ENCODE measurements at places on chromosomes 4 and X. TPM values are rescaled to one million over a fixed set of nuclear protein-coding genes. Genes with fewer than 3 reads are reported as not detected.

DNA sequence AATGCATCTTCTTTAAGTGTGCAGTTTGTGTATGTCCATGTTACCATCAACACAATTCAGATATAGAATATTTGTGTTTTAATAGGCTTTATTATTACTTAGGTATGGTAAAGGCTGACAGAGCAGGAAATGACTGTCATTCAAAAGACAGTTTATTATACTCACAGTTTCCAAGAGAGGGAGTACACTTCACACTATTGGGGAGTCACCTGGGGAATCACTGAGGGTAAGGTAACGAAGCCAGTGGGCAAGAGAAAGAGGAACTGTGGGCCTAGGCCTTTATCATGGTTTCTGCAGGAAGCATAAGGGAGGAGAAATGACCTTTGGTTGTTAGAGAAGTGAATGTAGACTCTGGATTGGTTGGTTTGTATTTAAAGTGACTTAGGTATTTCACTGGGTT is 235.1 kb upstream of the HCCS start:
- no peak for DNase-seq

DNA sequence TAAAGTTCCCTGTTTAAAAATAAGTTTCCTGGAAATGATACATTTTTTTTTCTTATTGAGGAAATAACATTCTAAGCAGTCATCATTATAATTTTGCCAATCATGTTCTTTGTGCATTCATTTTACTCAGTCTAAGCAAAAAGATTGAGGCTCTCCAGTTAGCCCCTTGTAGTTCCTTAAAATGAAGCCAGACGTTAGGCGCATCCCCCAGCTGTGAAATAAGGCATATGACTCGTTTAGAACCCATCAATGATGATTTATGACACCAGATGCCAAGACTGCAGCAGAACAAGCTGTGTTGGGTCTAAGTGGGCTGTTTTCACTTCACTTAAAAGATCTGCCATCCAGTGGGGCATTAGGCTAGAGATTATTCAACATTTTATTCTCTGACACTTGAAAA is 17.0 kb downstream of the PDGFC start:
- DNase-seq, result no peak

DNA sequence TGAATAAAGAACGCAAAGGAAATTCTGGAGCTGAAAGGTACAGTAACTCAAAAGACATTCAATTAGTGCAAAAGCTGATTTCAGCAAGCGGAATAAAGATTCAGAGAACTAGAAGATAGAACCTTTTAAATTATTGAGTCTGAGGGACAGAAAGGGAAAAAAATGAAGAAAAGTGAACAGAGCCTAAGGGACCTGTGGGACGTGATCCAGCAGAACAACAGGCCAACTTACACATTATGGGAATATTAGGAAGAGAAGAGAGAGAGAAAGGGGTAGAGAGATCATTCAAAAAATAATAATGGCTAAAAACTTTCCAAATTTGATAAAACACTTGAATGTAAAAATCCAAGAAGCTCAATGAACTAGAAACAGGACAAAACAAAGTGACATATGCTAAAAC is 17.5 kb upstream of the GPRASP2 start:
- no peak for DNase-seq

GRCh38 chr4:73152893-73153292 is 83.4 kb upstream of the COX18 start:
- DNase-seq, result no peak

DNA sequence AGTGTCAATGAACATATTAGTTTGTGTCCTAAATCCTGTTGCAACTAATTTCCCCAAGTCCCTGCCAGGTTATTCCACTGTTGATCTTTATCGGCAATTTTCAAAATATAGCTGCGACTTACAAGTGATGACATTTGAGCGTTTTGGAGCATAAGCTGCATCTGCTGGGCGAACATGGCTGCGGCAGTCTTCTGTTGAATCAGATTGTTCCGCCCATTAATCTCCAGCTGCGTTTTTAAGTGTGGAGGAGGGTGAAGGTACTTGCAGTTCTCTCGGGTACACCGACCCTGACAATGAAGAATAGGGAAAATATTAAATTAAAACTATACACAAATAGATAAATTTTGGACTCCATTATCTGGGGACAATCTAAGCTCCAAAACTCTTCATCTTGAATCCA is 82.7 kb downstream of the MBNL3 start:
- DNase-seq, result no peak

DNA sequence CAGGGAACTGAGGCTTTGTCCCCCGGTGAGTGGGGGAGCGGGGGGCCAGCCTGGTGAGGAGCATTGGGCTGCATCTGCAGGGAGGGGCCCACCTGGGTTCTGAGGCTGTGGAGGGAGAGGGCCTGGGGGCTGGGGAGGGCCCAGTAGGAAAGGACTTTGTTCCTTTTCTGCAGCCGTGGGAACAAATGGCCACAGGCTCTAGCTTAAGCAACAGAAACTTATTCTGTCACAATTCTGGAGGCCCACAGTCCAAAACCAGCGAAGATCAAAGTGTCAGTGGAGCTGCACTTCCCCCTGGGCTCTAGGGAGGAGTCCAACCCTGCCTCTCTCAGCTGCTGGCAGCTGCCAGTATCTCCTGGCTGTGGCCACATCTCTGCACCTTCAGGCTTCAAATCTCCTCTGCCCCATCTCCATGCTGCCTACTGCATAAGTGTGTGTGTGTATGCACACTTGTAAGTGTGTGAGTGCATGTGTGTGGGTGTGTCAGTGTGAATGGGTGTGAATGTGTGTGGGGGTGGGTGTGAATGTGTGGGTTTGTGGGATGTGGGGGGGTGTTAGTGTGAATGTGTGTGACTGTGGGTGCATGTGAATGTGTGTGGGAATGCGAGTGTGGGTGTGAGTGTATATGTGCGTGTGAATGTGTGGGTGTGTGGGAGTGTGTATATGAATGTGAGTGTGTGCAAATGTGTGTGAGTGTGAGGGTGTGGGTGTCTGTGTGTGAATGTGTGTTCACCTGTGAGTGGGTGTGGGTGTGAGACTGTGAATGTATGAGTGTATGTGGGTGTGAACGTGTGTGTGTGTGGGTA is 204.5 kb upstream of the PSAPL1 start:
- DNase-seq, result no peak

DNA sequence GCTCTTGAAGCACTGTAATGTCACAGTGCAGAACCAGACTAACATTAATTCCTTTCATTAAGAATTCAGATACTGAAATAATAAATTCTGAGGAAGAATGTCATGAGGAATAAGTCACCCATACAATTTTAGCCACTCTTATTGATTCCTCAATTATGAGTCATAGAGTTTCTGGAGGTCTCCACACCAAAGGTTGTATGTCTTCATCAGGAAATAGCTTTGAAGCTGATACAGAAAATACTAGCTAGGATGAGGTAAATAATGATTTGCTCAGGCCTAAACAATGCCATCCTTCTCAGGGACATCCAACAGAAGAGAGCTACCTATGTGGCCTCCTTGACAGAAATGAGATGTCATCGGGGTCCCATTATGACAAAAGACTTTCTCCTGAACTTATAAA is 238.8 kb downstream of the OR13H1 start:
- no peak for DNase-seq

GRCh38 chr4:98318521-98318920 is 57.3 kb downstream of the RAP1GDS1 start:
- DNase-seq, result no peak

CLDN2 gene
- total RNA-seq, result not detected

DNA sequence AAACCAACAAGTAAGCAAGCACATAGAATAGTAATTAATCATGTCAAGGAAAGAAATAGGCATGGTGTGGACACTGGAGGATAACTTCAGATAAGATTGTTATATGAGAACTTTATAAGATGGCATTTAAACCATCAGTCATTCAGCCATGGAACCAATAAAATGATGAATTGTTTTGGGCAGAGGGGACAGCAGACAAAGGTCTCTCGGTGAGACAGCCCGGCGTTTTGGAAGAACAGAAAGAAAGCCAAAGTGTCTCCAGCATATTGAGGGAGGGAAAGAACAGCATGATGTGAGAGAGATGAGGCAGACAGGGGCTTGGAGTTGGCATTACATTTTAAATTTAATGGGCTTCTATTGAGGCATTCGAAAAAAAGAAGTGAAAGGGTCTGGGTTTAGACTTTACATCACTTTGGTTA is 883 bp upstream of the PPM1K start:
- DNase-seq, result no peak

GRXCR1 gene
- not detected for total RNA-seq

All from vagina (tissue), 2 donors.